ENCODE measurements at places on chromosomes 2 and 18.
A peak's percentile ranks its signal among the peaks of the same experiment; 100 is the strongest.

DNA sequence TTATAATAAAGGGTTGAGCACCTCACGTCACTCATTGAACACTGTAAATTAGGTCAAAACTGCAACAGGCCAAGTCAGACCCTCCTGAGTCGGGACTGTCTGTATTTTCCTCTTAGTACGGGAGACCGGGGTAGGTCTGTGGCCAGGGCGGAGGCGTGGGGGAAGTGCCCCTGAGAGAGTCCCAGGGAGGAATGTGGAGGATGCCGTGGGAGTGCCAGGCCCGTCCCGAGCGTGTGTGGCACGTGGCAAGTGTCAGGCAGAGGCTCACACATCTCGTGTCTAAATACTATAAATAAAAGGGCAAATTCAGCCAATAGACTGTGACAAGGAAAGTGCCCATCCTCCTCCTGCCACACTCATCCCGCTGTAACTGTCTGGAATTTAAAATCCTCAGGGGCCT, 6.3 kb upstream of the HDAC4 start:
- DNase-seq = no peak

GRCh38 chr2:96860065-96861029, 2.5 kb upstream of the ANKRD39 start:
- DNase-seq = no peak

DNA sequence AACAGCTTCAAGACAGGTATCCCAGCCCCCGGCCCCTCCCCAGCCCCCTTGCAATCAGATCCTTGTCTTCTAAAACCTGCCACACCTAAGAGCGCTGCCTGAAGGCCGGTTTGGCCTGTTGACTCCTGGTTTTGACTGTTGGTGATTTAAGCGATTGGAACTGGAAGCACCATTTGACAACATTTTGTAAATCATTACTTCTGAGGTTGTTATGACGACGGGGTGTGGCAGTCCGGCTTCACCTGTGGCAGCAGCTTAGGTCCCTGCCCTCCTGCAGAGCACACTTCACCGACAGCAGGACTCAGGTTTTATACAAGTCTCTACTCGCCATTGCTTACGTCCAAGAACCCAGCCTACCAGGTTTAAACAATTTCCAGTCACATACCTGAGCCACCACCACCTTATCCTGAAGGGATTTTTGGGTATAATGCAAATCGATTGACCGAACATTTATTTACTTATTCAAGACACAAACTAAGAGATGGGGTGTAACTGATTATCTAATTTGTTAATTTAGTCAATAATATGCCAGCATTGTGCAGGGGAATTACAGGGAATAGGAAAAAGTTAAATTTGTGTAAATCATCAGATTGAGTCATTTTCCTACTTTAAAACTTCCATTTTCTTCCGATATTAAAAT, 707 bp upstream of the DGUOK start:
- no peak for DNase-seq

DNA sequence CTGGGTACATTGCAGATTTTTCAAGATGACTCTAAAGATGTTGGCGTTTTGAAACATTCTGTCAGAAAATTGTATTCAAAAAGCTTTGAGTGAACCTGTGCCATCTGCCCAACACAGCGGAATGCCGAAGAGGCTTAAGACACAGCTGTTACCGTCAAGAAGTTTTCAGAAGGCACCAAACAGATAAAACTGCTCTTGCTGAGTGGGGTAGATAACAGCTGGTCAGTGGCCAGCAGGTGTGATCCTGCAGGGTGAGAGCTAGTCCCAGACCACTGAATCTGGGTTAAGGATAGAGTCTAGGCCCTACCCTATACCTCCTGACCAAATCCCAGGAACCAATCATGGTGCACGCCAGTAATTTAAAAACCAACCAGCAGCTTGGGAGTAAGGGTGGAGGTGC, 60.5 kb upstream of the B3GNT7 start:
- DNase-seq = no peak

- DNase-seq = no peak
Measured at GRCh38 chr18:59087391-59087790, 52.3 kb upstream of the SEC11C start.

DNA sequence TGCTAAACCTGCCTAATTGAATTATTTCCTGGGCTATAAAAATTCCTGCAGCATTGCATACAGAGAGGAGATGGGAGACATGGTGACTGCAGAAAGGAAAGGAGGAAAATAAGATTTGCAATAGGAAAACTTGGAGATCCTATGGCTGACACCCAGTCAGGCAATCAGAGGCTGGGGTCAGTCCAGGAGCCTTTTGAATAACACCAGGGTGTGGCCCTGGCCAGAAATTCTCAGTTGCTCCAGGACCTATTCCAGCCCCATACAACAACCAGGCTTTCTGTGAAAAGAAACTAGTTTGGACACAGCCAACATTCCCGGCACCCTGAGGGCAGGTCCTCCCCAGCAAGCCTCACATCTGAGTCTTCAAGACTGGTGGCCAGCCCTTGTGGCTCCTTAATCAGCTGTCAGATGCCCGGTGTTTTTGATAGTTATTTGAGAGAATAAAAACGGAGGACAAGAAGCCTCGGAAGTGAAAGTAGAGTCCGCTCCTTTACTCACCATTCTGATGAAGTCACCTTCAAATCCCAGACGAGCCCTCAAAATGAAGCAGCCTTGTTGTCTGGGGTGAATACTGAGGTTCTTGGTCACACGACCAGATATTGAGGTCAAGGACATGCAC, 31.1 kb upstream of the GMCL1 start:
- DNase-seq = no peak

DNA sequence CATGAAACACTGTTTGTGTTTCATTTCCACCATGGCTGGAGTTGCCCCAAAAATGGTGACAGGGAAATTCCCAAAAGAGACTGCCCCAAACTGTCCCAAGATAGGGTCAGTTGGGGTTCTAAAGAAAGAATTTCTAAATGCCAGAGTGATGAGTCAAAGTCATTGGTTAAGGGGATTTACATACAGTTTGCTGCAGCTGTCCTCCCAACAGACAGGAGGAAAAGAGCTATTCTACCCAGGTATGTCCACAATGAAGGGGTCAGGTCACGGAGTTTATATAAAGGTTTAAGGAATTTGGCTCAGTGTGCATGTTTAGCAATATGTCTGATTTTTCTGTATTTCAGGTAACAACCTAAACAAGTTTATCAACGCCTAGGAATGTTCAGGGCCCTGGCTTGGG, 344.1 kb downstream of the TDRD15 start:
- DNase-seq = no peak

DNA sequence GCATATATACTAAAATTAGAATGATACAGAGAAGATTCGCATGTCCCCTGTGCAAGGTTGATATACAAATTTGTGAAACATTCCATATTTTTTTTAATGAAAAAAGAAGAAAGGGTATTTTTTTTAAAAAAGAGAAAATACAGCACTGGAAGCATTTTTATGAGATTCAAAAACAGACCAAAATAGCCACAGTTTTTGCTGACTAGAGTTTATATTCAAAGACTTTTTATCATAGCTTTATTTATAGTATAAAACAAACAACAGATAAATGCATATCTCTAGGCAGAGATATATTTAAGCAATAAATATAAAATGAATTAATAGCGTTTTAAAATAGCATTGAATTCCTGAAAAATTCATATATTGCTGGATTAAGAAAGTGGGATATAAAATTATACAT, 436.5 kb upstream of the ACVR2A start:
- no peak for DNase-seq

DNA sequence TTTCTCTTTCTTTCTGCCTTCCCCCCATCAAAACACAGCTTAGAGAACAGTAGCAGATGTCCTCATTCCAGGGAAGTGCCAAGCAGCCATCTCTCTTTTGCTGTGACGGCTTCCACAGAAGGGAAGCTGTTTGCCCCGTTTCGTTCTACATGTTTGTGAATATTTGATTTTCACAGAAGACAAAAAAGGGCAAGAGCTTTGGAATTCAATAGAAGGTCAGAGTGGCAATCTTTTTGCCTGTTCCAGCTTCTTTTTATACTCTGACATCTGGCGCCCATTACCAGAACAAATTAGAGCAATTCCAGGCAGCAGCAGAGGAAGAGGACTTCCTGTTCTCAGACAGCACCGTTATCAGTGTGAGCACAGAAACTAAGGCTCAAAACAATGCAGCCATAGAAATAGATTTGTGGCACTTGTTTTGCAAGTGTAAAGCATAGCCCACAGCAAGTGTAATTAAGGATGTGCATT, 79.0 kb upstream of the CDH19 start:
- no peak for DNase-seq

- DNase-seq = no peak
Measured at GRCh38 chr2:73117441-73117840, 4.7 kb upstream of the RAB11FIP5 start.

DNA sequence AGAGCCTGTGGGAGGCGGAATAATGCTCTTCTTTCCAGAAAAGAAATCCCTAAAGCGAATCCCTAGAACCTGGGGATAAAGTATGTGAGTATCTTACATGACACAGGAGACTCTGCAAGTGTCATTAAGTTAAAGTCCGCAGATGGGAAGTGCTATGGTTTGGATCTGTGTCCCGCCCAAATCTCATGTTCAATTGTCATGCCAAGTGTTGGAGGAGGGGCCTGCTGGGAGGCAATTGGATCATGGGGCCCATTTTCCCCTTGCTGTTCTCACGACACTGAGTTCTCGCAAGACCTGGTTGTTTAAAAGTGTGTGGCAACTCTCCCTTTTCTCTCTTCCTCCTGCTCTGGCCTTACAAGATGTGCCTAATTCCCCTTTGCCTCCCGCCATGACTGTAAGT, 207.8 kb downstream of the MYT1L start:
- DNase-seq = no peak

GRCh38 chr18:9865764-9866490, 19.8 kb upstream of the TXNDC2 start:
- DNase-seq = no peak

DNA sequence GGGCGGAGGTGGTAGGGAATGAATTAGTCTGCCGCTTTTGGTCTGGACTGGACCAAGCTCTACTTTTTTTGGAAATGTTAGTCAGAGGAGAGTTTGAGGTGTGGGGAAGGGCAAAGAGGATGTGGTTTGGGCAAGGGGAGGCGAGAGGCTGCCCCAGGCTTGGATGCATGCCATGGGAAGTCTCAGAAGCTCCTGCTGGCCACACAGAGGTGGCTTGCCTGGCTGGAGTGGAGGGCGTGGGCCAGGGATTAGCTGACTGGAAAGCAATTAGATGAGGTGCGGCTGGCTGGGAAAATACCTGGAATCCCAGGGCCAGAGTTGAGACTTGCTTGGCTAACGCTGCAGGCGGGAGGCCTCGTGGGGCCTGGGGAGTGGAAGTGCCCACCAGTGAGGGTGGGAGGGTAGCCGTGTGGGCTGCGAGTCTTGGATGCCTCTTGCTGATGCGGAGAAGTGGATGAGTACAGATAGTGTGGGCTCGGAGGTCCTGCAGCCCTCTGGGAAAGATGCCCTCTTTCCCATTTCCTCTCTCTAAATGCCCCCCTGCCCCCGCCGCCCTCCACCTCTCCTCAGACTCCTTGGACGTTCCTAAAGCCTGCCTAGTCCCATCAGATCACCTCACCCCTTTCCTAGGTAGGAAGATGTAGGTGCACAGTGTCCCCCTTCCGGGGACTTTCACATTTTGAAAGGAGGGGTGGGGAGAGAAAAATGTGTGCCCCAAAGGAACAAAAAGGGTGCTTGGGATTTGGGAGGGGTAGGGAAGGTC, 117.6 kb downstream of the SMAD7 start:
- DNase-seq = no peak

- peak; percentile 10 for DNase-seq
Measured at GRCh38 chr2:201130524-201131186, 14.7 kb downstream of the CFLAR start.

DNA sequence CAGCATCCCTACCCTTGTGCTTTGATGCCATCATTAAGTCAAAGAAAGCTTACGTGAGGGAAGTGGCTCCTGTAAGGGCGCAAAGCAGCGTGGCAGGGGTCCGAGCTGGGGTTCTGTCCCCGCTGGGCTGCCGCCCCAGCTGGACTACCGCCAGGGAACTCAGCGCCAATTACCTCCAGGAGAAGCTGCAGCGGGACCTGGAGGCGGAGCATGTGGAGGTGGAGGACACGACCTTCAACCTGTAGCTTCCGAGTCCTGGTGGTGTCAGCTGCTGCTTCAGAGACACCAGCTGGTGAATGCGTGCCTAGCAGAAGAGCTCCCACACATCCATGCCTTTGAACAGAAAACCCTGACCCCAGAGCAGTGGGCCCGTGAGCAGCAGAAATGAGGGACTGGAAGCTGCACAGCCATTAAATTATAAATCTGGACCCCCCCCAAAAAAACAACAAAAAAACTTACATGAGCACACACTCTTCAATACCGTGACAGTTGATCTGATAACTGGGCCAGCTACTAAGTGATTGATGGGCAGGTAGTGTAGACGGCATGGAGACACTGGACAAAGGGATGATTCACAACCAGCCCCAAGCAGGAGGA, 20.1 kb upstream of the YES1 start:
- DNase-seq = no peak

- no peak for DNase-seq
Measured at GRCh38 chr2:209424781-209425470, 1.1 kb downstream of the MAP2 start.

GRCh38 chr18:8364385-8364784, 244.9 kb upstream of the RAB12 start:
- no peak for DNase-seq

DNA sequence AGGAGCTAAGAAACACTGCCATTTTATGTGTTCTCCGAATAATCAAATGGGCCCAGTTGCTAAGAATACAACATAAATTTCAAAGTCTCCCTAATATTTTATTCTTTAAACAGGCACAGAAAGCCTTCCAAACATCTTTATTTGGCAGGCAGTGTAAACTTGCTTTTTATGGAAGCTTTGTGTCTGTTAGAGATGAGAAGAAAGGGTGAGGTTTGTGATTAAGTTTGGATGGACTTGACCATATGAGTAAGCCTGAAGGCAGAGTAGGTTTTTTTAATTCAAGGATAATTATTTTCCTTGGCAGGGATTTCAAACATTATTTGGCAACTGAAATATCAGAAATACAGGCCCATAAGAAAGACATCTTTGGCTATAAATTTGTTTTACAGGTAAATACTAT, 62.9 kb downstream of the COX7A2L start:
- no peak for DNase-seq

DNA sequence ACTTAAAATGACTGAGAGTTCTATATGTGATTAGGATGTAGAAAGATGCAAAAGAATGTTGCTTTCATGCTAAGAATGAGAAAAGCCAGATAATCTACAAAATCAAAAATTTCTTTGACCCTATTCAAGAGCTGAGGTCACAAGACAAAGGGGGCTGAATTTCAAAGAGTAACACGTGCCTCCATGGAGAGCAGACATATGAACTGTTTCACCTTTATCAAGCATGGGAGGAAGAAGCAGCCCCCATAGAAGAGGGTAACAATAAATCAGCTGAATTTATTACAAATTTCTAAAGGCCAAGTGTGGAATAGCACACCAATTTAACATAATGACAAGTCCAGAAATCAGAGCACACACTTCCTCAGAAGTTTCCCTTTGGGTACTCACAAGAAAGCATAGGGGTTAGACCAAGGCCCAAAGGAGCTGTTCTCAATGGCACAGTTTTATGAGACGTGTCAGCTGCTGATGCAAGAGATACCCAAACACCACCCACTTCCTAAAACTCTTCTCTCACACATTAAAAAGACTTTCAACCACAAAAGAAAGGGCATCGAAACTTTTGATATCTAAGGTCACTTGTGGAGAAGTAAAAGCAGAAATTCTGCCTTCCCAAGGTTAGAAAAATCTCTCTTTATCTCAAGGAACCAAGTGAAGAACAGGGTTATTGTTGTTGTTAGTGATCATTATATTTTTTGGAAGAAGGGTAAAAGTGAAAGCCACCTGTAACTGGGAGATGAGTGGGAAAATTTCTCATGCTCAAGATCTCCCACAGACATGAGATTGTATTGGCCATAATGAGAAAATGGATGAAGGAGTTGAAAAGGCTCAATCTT, 950.1 kb downstream of the TRIB2 start:
- DNase-seq = no peak

Data from activated naive CD4-positive, alpha-beta T cell (primary cell).